ENCODE measurements at places on chromosomes 13 and 19.
A peak's percentile ranks its signal among the peaks of the same experiment; 100 is the strongest.

DNA sequence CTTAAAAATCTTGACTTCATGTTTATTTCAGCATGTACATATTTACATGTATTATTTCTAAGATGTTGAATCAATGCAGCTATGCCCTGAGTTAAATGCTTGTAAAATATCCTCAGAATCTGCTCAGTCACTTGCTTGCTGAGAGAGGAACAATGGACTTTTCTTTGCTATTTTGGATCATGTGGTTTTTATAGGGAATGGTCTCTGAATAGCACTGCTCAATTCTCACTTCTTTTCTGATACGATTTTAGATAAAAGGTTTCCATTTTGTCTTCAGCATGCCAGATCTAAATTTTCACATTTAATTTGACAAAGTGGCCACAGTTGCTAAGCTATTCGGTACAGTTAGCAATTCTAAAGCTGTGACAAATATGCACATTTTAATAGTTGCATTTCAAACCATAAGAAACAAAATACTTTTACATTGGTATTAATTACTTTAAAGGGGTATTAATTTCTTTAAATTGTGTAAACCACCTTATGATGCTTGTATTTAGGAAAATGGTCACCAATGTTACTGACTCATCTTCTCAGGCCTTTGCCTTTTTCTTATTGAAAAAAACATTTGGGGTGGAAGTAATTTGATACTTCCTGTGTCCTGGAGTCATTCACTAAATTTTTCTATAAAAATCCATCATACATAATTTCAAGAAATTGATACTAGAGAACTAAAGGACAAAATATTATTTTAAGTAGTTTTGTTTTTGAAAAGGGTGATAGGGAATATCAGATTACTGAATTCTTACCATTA lies 113.5 kb downstream of the MYO16 start:
- no peak for DNase-seq

DNA sequence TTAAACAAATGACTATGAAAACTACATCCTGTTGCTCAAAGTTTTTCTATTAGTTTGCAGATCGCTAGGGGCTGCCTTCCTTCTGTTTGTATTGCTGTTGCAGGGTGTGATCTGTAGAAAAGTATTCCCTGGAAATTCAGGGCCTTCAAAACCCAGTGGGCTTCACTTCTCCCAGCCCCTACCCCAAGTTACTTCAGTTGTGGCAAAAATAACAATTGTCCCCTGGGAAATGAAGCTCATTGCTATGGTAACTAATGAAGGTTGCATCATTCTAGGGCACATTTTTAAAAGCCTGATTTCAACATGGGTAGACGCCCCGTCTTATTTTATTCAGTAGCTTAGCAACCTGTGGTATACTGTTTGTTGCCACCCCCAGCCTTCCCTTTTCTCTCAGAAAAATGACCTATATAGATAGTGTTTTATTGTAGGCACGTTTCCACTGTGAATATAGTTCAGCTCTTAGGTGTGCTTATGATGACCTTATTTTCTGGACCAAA lies 60.9 kb downstream of the WDFY2 start:
- no peak for DNase-seq

GRCh38 chr19:18083929-18084684 lies 2.6 kb downstream of the IL12RB1 start:
- no peak for DNase-seq

DNA sequence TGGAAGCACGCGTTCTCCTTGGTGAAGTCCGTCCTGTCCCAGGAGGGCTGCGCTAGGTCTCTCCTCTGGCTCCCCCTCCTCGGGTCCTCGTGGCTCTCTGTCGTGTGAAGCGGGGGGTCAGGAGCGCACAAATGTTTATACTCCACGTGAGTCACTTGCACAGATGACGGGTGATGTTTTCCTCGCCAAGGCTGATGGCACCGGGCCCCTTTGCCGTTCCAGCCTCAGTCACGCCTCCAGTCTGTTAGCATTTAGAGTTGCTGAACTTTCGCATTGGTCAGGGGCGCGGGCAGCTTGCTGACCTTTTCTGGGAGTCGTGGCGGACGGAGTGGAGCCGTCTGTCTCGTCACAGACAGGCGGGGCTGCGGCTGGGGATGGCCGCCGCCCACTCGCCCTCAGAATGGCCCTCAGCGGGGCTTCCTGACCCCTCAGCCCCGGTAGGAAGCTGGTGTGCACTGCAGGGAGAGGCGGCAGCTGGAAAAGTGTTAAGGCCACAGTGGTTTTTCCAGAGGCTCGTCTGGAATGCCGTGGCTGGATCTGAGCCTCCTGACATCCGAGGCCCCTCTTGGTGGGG lies 13.7 kb downstream of the KLHL26 start:
- DNase-seq, result no peak

DNA sequence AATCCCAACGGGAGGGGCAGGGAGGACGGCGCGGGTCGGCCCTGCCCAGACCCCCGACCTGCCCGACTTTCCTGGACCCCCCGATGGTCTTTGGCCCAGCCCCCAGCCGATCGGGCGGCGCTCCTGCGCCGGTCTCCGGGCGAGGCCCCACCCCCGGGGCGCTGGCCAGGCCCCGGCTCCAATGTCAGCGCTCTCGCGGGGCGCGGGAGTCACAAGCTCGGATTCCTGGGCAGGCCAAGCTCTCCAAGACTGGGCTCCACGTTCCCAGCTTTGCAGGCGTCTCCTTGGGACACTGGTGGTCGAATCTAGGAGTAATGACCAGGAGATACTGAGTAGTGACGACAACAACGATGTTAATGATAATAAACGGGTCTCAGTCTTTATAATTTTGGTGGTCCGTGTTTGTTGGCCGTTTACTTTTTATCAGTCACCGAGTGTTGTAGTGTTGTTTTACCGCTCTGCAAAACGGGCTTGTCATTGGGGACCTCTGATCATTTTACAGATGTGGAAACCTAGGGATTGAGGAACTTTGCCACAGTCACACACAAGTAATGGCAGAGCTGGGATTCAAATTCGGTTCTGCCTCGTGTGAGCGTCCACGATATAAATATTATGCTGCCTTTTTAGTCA lies 545 bp downstream of the RAD23A start:
- peak; percentile 36 for DNase-seq

- DNase-seq, result no peak
These were observed 27.8 kb downstream of the NFIX start for GRCh38 chr19:13022859-13023636.

- DNase-seq, result no peak
These were observed 9.0 kb downstream of the OR7A5 start for GRCh38 chr19:14826006-14826405.

- no peak for DNase-seq
These were observed 1168.5 kb downstream of the UQCRFS1 start for GRCh38 chr19:28044477-28044876.

- DNase-seq, result no peak
These were observed 933.7 kb upstream of the SLITRK5 start for GRCh38 chr13:86737334-86737932.

- DNase-seq, result no peak
These were observed 371.4 kb downstream of the UQCRFS1 start for GRCh38 chr19:28841531-28841930.

DNA sequence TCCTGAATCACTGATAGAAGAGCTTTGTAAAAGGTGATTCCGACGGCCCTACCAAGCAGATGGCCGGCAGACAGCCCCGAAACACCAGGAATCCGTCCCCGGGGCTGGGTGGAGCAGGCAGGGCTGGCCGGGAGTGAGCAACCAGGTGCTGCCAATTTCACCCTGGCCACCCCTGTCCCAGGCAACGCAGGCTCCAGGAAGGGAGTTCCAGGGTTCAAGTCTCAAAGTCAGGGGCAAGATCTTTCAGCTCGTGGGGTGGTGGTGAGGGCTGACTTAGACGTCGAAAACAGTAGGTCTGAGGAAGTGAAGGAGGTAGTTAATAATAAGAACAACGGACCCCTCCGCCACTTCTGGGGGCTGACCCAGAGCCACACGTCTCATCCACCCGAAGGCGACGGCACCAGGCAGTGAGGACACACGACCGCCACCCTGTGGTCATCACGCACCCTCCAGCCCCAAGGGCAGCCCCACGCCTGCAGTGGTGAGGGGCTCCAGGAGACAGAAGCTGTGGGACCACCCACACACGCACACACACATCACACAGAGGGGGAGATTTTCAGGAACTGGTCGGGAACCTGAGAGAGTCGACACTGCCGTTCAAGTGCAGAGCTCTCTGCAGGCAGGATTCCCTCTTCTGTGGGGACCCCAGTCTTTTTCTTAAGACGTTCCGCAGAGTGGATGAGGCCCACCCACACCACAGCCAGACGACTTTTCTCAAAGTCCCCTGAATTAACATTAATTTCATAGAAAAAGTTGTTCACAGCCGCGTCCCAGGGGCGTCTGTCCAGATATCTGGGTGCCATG lies 67.2 kb downstream of the SPACA7 start:
- no peak for DNase-seq

GRCh38 chr13:113220877-113221276 lies 11.5 kb downstream of the CUL4A start:
- no peak for DNase-seq

DNA sequence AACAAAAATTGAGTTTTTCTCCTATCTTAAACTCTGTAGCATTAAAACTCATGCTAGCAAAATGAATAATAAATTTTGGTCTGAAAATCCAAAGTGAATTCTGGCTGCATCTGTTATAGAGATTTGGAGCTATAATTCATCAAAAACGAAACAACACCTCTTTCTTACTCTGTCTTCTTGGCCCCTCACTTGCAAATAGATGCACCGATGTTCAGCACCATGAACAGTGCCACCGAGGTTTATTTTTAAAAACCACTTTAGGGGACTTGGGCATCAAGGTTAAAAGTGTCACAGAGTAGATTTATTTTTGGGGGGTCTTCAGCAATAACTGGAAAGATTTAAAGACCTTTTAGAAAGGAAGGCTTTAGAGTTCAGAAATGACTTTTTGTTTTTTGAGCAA lies 26.1 kb upstream of the EID2 start:
- no peak for DNase-seq

Measured in stimulated activated CD4-positive, alpha-beta T cell treated with anti-CD3 and anti-CD28 coated beads, Interleukin-15, amount 100 ng/mL, for 48 hours (primary cell).